Fibroblast of skin of scalp (primary cell): ENCODE measurements at places on chromosomes 11 and 22.
A peak's percentile ranks its signal among the peaks of the same experiment; 100 is the strongest.

GRCh38 chr11:82268627-82269026, 465.0 kb downstream of the FAM181B start:
- no peak for DNase-seq

- DNase-seq: no peak
These were observed 16.9 kb downstream of the ZNF215 start for GRCh38 chr11:6943131-6943530.

DNA sequence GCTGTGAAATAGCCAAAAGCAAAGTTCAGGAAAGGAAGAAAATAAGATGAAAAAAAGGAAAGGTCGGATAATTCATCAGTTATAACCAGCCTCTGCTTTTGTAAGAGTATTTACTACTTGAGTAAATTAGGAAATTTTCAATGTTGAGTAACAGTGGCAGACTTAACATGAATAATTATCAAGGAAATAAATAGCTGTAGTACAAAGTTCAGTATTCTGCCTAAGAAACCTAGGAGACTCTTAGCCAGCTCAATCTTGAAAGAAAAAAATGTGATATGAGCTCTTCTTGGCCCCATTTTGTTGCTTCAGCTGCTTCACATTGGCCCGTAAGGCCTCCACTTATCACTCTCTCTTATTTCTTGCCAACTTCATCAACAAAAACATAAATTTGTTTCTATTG, 17.0 kb upstream of the DNAJB7 start:
- DNase-seq: no peak

DNA sequence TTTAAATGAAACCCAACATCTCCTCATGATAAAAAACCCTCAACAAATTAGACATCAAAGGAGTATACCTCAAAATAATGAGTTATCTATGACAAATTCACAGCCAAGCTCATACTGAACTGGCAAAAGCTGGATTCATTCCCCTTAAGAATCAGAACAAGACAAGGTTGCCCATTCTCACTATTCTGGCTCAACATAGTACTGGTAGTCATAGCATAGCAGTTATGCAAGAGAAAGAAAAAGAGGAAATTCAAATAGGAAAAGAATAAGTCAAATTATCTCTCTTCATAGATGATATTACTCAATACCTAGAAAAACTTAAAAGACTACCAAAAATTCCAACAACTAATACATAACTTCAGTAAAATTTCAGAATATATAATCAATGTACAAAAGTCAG, 29.4 kb upstream of the XKR3 start:
- DNase-seq: no peak

DNA sequence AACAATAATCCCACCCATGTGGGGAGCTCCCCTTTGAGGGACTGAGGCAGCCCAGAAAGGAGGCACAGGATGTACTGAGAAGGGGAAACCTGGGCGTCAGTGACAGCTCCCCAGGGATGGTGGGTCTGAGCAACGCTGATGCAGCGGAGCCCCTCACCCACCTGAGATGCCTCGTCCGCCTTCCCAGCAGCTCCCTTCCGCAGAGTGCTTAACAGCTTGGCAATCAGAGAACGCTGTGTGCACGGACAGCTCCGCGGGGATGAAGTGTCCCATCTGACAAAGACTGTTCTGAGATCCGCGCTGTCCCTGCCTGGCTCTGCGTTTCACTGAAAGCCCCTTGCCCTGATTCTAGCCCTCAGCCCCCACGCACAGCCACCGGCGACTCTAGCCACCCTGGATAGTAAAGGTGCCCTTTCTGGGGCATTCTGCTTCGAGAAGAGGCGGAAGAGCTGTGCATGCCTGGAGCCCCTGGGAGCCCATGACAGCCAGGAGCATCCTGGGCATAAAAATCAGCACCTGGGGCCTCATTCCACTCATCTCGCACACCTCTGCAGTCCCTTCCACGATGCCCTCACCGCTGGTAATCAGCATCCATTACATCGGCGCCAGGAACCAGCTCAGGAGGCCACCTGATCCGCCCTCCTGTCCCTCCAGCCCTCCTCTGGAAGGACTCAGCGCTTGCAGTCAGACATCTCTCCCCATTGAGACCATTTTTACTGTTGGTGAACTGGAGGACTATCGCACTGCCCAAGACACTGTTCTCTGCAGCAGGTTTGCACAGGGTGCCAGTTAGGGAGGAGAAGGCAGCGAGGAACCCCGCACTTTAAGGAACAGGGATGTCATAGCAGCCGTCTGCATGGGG, 10.7 kb downstream of the KCNJ5 start:
- no peak for DNase-seq

GRCh38 chr22:45441138-45441537, 27.6 kb downstream of the RIBC2 start:
- DNase-seq: peak; percentile 72

DNA sequence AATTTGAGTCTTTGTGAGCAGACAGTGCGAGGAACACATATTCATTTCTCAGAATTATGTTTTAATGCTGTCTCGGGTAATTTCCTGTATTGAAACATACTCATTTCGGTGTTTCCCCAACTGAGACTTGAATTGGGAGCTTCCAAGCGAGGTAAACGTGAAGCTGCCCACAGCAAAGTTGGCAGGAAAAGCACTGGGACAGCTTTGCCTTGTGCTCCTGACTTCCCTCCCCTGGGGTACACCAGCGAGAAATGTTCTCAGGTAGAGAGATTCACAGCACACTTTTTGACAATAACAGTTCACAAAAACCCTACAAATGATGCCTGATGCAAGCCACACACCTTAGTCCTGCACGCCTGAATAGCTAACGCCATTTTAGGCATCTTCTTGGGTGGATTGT, 3.1 kb downstream of the HTR3B start:
- DNase-seq: no peak

DNA sequence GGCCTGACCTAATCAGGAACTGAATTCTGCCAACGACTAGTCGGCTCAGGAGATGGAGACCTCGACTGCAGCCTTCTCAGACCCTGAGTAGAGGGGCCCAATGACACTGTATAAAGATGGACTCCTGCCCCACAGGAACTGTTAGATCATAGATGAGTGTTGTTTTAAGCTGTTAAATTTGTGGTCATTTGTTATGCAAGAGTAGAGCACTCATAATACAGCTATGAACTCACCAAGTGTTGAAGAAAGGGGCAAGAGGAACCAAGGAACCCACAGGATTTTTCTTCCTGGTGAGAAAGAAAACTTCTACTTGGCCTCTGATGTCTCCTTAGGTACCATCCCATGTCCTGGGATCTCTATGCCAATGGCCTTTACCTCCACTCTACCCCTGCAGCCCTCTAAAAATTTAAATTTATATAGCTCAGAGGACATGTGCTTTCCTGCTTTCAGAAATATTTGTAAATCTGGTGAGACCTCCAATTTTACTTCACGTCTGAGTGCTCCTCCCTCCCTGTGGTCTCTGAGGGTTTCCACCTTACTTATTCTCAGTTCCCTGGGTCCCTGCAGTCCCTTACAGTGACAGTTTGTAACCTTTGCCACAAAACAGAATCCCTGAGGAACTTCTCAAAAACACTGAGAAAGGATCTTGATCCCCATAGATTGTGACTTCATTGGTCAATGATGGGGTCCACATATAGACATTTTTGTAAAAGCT, 256.3 kb upstream of the ARHGAP20 start:
- peak; percentile 36 for DNase-seq

GRCh38 chr11:117381481-117382387, 54.1 kb downstream of the CEP164 start:
- no peak for DNase-seq

- DNase-seq: peak; percentile 9
These were observed 11.9 kb downstream of the L3MBTL2 start for GRCh38 chr22:41216984-41217383.

- peak; percentile 48 for DNase-seq
These were observed 47.0 kb upstream of the TIMP3 start for GRCh38 chr22:32754413-32755041.

DNA sequence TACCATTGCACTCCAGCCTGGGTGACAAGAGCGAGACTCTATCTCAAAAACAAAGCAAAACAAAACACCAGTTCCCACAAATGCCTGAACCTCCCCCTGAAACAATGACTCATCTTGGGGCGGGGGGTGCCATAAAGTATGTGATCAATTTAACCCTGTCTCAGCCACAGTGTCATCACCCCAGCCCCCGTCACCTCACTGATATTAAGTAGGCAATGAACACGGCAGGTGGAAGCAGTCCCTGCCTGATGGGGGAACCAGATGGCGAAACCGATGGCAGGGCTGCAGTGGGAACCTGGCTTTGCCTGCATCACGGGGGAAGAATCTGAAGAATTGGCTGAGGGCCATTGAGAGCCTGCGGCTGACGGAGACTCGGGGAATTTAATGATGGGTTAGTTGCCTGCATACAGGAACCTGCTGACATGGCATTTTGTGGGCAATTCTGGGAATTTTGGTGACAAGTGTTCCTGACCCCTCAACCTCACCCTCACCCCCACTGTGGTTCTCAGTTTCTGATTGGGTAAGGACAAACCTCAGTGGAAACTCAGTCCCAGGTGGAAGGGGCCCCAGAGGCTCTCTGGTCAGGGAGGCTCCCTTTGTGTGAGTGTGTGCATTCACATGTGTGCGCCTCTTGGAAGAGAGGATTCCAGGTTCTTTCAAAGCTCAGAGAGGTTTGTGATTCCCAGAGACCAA, 39.1 kb upstream of the SHISAL1 start:
- DNase-seq: peak; percentile 91

DNA sequence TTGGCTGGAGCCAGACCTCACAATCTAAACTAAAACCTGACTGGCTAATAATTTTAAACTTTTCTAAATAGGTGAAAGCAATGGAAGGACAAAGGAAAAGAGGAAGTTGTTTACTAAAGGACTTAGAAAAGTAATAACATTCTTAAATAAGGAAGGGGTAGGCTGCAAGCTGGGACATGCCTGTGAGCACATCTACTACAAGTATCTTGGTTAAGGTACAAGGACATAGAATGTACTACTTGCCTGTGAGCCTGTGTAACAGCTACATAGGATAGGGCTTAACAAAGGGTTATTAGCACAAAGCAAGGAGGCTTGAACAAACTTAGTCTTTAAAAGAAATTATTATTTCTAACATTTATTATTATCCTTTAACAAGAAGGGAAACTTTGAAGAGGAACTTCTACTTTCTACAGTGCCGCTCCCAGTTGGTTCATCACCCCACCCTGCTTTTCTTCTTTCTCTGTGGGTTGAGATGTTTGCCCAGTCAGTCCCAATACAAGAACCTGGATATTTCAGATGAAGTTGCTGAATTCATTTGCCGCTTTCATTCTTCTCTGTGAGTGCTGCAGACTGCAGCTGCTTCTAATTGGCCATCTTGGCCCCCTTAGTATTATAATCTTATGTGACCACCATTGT, 87.5 kb downstream of the PRMT3 start:
- DNase-seq: no peak

- DNase-seq: peak; percentile 75
These were observed 51.1 kb upstream of the LMO2 start for GRCh38 chr11:33942954-33943353.

GRCh38 chr11:62406034-62406433, 12.8 kb upstream of the SCGB1A1 start:
- no peak for DNase-seq

DNA sequence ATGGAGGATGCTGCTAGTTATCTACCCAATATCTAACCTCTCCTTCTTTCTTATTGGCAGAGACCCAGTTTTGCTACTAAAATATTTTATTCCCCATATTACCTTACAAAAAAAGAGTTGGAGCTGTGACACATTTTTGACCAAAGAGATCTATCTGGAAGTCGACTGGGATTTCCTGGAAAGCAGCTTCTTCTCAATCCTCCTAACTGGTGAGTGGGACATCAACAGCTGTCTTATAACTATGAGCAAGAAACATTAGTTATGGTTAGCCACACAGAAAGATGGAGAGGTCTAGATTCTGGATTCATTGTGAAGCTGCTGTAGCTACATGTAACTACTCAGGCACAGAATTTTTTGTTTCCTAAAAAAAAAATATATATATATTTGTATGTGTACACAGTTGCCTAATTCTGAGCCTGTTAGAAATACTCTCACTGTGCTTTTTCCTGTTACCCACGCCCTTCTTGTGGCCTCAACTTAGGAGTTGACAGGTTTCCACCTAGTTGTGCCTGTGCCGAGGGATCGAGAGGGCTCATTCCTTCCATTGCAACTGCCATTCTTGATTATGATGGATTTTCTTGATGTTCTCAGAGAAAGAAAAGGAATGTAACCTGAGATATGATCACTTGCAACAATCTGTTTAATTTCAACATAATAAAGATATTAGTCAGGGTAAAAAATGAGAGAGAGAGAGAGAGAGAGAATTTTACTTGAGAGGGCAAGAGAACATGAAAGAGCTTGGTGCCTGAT, 142.0 kb downstream of the SLC17A6 start:
- no peak for DNase-seq

DNA sequence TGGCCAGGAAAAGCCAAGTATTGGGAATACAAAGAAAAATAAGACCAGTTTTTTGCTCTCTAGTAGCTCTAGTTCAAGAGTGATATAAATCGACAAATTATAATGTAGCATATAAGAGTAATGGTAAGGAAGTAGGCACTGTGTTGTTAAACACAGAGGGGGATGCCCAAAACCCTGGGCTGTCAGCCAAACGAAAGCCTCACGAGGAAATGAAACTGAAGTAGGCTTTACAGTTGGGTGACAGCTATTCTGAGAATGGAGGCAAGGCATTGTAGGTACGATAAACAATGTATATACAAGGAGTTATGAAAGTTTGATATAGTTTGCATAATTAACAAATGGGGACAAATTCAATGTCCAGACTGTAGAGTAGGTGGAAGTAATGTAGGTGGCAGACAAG, 176.4 kb downstream of the FAM181B start:
- no peak for DNase-seq

- no peak for DNase-seq
These were observed 26.6 kb downstream of the CCDC90B start for GRCh38 chr11:83259559-83259958.

GRCh38 chr11:50037251-50037650, 4.6 kb downstream of the OR4C45 start:
- no peak for DNase-seq

DNA sequence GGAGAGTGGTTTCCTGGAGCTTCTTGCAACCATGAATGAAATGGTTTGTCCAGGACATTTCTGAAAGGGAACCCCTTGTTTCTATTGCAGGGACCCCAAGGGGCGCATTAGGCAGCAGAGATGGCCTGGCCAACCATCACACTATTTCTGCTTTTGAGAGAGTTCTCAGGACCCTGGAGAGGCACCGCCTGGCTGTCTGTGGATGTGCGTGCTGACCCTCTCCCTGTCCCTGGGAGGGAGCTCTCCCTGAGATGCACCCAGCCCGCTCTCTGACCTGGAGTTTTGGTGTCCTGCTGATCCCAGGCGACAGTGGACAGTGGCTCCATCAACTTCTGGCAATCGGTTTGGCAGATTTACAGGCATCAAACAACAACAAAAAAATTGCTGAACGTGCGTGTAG, 80.3 kb upstream of the SLC22A12 start:
- no peak for DNase-seq

DNA sequence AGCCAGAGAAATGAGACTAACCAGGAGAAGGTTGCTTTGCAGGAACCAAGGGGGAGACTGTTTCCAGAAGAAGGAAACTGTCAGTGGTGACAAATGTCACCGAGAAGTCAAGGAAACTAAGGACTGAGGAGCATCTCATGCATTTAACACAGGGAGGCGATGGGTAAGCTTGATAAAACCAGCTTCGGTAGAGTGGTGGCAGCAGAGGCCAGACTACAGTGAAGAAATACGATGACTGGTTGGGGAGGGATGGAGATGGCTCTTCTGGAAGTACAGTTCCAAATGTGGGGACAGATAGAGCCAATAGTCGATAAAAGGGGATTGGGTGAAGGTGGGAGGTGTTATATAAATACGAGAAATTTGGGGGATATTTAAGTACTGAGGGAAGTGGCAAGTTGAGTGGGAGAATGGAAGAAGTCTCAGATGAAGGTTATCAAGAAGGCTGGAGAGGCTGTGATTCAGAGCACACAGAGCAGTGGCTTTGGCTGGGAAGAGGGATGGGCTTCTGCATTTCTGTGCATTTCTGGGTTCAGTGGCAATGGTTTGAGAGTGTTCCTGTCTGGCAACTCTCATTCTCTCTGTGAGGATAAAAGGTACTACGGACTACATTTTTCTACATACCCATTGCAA, 29.2 kb downstream of the SC5D start:
- peak; percentile 30 for DNase-seq
